ENCODE measurements at places on chromosomes 1 and 21.

- no peak for DNase-seq
These were observed 15.3 kb downstream of the BEND5 start for GRCh38 chr1:48761411-48761810.

DNA sequence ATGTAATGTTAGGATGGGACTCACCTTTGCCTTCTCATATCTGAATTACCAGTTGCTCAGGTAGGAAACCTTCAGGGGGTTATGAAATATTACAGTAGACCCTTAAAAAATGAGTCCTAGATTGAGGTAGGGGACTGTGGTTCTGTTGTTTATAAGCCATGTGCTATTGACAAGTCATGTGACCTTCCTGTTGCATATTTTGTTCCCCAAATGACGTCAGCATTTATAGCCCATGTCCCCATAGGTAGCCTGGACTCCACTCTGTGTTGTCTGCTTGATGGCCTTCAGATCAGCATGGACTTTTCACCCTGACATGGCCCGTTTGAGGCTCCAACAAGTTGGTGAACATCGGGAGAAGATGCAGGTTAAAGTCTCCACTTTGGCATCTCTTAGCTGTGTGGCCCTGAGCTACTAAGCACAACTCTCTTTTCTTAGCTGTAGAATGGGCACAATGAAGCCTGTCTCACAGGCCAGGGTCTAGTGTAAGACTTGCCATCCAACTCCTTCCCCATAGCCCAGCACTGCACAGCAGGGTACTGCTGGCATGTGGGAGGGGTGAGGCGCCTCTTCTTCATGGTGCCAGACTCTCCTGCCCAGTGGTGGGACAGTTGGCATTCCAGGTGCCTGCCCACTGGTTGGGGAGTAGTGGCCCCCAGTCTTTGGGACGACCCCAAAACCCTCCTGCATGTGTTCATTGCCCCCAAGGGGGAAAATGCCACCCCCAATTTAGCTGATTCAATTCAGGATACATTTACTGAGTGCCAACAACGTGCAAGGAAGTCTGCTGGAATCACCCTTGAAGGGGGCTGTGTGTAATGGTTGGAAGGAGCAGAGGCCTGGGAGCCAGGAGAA, 36.1 kb upstream of the TTC22 start:
- no peak for DNase-seq

DNA sequence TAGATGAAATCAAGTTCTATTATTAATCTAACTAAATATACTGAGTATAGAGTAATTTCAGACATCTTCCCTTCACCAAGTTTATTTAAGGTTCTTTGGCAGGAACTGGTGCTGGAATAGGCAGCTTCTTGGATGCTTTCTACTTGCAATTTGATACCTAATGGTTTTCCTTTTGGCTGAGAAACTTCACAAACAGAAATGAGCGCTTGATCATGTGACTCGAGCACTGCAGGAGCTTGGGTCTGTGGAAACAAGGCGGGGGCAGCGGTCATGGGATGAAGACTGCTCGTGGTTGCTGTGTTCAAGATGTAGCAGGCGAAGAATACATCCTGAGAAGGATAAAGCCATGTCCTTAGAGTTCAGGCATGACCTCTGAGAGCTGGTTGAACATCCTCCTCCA, 136.8 kb downstream of the PTPRC start:
- no peak for DNase-seq

GRCh38 chr1:19416145-19416544, 69.2 kb downstream of the CAPZB start:
- DNase-seq, result no peak

DNA sequence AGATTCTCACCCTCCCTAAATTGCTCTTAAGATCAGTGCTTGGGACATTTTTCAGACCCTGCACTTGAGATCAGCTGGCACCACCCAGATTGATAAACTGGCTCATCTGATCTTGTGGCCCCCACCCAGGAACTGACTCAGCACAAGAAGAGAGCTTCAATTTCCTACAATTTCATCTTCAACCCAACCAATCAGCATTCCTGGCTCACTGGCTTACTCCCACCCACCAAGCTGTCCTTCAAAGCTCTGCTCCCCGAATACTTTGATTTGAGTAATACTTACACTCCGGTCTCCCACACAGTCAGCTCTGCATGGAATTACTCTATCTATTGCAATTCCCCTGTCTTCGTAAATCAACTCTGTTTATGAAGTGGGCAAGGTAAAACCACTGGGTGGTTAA, 461.9 kb upstream of the RGS18 start:
- DNase-seq, result no peak

DNA sequence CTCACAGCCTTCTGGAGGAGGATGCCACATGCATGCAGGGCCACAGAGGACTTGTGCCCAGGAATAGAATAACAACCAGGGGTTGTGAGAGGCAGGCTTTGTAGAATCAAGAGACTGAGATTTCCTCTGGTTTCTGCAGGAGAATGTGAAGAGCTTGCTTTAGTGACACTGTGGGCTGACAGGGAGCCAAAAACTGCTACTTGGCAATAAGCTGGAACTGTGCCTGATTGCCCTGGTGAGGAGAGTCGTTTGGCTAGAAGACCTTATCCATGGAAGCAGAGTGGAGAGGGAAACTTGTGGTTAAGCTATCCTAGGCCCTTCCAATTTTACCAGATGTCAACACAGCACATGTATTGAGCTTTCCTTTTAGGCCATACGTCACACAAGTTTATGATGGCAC, 902.1 kb downstream of the MRPL39 start:
- no peak for DNase-seq

GRCh38 chr1:109768820-109769219, 5.1 kb upstream of the EPS8L3 start:
- DNase-seq, result no peak

DNA sequence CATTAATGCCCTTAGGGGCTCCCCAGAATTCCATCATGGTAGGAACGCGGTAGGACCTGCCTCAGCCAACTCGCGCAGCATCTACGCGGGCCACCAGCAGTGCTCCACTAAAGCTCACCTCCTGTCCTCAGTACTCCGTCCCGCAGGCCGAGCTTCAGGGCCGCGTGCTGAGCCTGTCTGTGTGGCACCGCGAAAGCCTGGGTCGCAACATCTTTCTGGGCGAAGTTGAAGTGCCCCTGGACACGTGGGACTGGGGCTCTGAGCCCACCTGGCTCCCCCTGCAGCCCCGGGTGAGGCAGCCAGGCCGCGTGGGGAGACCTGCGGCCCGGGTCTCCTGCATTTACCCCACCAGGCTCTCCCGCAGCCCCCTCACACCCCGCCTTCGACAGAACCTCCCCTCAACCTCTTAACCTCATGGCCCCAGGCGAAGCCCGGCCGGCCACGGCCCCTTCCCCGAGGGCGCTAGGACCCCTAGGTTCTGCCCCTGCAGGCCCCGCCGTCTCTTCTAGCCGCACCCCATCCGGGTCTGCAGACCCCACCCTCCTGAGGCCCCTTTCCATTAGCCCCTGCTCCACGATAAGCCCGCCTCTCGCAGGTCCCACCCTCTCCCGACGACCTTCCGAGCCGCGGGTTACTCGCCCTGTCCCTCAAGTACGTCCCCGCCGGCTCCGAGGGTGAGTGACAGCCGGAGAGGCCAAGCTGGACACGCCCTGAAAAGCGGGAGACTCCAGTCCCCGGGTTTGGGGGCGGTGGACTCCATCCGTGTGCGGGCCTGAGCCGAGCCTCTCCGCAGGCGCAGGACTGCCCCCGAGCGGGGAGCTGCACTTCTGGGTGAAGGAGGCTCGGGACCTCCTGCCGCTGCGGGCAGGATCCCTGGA, 9.1 kb downstream of the SYTL1 start:
- DNase-seq, result no peak

GRCh38 chr1:176046926-176047325, 160.2 kb downstream of the COP1 start:
- no peak for DNase-seq

- DNase-seq, result peak; percentile 30
These were observed 495 bp downstream of the PI4KB start for GRCh38 chr1:151326619-151327222.

DNA sequence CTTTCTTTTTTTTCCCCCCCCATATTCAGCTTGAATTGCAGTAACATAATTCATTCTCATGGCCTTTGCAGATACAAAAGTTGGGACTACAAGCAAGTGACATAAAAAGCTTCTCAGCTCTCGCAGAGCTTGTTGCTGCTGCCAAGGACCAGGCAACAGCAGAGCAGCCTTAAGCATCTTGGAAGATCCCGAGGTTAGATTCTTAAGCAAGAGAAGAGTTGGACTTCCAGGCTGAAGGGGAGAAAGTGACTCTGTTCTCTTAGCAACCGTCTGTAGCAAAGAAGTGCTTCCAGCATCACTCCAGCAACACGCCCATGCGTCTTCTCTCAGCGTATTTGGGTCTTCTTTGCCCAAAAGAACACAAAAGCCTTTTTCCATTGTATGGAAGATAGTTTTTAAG, 20.7 kb downstream of the AGT start:
- DNase-seq, result no peak

DNA sequence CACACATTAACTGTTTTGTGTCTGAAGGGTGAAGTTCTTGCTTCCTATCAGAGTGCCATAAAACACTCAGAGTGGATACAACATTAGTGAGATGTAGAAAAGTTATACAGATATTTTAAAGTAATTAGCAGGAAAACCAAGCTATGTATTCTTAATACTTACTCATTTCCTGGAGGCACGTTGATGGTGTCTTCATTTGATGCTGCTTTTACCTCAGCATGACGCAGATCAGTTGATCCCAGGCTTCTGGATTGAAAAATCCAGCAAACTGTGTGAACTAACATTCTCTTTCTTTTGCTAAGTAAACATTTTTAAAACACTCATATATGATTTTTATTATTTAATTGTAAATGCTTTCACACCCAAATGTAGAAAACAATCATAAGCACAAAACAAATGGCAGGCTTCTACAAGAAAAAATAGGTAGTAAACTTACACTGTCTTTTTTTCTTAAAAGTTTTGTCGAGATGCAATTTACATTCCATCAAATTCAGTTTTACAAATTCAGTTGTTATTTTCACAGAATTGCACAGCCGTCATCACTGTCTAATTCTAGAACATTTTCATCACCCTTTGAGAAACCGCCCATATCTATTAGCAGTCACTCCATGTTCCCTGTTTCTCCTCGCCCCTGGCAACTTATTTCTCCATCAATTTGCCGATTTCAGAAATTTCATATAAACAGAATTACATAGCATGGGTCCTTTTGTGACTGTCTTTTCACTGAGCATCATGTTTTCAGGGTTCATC, 198.9 kb downstream of the LRRC7 start:
- no peak for DNase-seq

- DNase-seq, result no peak
These were observed 120.9 kb downstream of the HLX start for GRCh38 chr1:220999872-221000863.

GRCh38 chr1:109622137-109622892, 2.7 kb downstream of the AMPD2 start:
- no peak for DNase-seq

- no peak for DNase-seq
These were observed 90.5 kb downstream of the GDAP2 start for GRCh38 chr1:117838911-117839310.

DNA sequence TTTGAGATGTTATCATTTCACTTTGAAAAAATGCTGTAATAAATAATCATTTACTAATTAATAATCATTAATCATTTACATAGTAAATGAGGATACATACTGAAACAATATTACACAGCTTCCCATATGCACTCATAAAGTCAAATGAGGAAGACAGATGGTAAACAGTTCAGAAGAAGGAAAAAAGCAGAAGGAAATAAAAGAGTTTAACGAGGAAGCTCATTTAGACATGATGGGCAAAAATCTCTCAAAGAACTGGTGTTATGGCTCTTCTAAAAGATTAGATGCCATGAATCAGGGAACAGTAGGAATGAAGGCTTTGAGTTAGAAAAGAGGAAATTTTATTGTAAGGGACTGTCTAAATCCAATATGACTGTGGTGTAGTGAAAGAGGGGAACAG, 347.6 kb downstream of the PTPRC start:
- no peak for DNase-seq

- DNase-seq, result no peak
These were observed 27.4 kb downstream of the TIAM1 start for GRCh38 chr21:31316488-31317169.

DNA sequence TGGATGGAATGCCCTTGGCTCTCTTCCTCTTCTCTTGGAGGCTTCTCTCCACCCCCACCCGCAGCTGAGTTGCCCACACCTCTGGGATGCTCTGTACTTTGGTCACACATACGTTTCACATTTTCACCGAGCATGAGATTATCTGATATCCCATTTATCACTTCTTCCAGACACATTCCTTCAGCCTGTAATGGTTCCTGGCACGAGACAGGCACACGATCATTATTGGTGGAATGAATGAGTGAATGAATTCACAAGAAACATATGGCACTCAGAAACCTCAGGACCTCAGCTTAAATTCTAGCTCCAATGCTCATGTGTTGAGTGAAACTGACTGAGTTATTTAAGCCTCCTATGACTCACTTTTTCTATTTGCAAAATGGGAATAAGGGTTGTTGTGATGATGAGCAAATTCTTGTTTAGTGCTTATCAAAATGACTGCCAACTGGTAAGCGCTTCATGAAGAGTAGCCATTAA, 242.7 kb upstream of the JUN start:
- DNase-seq, result no peak

- DNase-seq, result no peak
These were observed 38.0 kb downstream of the NFIA start for GRCh38 chr1:61120246-61120840.

DNA sequence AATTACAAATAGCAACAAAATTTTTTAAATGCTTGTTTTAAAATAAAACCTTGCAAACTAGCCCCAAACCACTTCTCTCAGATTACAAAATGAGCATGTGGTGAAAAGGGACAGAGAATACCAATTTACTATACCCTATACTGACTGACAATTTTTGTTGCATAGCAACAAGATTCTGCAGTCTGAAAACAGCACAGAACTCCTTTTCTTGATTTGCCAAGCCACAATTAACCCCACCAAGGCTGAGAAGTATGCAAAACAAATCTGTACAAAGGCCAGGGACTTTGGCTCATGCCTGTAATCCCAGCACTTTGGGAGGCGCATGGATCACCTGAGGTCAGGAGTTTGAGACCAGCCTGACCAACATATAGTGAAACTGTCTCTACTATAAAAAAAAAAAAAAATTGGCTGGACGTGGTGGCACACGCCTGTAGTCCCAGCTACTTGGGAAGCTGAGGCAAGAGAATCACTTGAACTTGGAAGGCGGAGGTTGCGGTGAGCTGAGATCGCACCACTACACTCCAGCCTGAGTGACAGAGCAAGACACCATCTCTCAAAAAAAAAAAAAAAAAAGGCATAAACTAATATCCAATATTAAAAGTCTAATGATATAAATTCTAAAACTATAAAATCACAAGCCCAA, 21.8 kb downstream of the ENAH start:
- DNase-seq, result no peak

DNA sequence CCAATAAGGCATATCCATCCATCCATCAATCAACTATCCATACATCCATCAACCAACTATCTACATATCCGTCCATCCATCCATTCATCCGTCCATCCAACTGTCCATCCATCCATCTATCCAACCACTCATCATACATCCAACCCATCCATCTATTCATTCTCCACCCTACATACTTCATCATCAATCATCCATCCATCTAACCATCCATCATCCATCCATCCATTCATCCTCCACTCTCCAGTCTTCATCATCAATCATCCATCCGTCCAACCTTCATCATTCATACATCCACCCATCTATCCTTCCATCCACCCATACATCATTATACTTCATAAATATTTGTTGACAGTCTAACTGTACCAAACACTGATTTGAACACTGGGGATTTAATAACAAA, 231.3 kb upstream of the DAB1 start:
- DNase-seq, result no peak

GRCh38 chr1:115430441-115431158, 92.6 kb upstream of the NGF start:
- DNase-seq, result no peak
